ENCODE measurements at places on chromosomes 5 and 9.

DNA sequence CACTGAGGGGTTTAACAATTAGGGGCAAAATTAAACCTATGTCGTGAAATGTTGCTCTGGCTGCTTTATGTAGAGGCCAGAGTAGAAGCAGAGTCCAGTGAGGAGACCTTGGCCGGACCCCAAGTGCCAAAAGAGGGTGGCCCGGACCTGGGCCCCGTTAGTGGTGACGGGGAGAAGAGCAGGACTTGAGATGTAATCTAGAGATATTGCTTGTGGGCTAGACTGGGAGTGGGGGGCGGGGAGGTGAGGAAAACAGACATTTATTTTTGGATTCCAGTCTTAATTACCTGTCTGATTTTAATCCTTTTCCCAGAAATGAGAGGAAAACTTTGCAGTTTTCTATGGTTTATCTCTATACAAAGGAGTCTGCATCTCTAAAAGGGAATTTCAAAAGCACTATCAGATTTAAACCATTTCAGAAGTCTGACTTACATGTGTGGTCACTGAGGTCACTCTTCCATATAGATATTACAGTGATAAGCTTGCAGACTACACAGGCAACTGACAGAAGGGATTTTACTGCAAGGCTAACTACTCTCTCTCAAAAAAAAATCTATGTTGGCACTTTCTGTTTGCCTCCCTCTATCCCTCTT lies 108.1 kb downstream of the MED27 start:
- DNase-seq: no peak

- no peak for DNase-seq
These were observed 44.8 kb upstream of the SLC1A3 start for GRCh38 chr5:36561601-36562000.

DNA sequence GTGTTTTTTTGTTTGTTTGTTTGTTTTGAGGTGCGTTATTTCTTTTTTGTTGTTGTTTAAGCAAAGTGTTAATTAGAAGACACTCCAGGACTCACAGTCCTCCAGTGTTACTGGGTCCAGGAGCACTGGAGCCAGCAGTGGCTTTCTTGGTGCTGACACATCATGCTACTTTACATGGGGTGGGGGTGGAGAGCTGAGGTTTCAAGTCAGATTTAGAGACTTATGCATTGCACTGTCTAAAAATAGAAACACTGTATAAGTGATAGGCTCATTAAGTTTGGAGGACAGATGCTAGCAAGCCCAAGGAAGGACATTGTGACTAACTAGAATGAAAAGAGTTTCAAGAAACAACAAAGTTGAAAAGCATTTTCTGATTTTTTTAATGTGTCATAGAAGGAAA lies 2209.2 kb downstream of the MAT2B start:
- no peak for DNase-seq

- no peak for DNase-seq
These were observed 116.5 kb downstream of the PIK3R1 start for GRCh38 chr5:68332080-68332451.
